ENCODE measurements at places on chromosomes 4 and X.

- DNase-seq, result no peak
Measured at GRCh38 chrX:72003811-72004750, 93.4 kb downstream of the NHSL2 start.

GRCh38 chr4:47074816-47075215, 43.4 kb downstream of the GABRB1 start:
- no peak for DNase-seq

- DNase-seq, result peak; percentile 44
Measured at GRCh38 chr4:71187404-71188155, 151.2 kb upstream of the SLC4A4 start.

GRCh38 chr4:4923201-4923600, 63.7 kb downstream of the MSX1 start:
- DNase-seq, result no peak

DNA sequence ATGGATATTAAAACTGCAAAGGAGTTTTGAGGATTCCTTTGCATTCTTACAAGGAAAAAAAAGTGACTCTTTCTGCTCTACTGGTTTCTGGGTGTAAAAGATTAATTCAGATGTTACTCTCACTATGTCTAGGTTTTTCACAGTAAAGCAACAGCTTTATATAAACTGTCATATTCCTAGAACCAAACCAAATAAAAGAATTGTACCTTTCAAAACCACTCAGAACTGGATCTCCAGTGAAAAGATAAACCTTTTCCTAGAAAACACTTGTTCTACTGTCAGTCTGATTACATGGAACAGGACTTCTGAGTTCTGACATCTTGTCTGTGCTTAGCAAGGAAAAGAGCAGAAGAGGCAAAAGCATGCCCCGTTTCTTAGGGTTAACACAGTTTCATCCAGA, 5.0 kb upstream of the PPID start:
- no peak for DNase-seq

- DNase-seq, result no peak
Measured at GRCh38 chr4:81988178-81988577, 385.6 kb downstream of the HNRNPD start.

- DNase-seq, result peak; percentile 67
Measured at GRCh38 chr4:153466949-153467896, 1.1 kb downstream of the TMEM131L start.

GRCh38 chr4:78975865-78976264, 36.6 kb upstream of the PAQR3 start:
- DNase-seq, result no peak

GRCh38 chr4:152901205-152901604, 34.9 kb upstream of the FHDC1 start:
- DNase-seq, result no peak

DNA sequence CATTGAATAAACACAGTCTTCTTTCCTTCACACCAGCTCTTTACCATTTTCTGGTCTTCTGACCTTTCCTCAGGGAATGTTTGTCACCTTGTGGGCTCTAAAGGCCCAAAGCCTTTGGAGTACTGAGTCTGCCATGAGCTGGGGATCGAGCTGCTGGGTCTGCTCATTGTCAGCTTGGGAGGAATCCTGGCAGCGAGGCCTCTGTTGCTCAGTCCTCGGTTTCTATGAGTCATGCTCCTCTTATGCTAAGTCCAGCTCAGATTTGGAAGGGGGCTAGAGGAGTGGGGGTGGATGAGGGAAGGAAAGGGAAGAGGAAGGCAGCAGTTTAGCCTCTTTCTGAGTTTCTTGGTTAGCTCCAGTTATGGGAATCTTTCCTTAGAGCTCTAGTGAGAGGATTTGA, 31.1 kb downstream of the NHSL2 start:
- DNase-seq, result no peak

DNA sequence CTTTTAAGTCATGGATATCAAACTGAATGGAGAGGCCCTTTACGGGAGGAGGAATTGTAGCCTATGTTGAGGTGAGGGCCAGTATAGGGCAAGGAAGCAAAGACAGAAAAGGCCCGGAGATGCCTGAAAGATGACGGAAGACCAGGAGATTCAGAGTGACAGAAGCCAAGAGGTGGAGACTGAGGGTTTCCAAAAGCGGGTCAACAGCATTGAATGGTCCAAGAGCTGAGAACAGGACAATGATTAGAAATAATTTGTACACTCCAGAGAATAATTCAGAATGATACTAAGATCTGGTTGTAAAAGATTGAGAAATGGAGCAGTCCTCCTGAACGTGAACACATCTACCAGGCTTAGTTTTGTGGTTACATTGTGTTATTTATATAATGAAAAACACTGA, 45.5 kb upstream of the ZNF518B start:
- DNase-seq, result no peak

DNA sequence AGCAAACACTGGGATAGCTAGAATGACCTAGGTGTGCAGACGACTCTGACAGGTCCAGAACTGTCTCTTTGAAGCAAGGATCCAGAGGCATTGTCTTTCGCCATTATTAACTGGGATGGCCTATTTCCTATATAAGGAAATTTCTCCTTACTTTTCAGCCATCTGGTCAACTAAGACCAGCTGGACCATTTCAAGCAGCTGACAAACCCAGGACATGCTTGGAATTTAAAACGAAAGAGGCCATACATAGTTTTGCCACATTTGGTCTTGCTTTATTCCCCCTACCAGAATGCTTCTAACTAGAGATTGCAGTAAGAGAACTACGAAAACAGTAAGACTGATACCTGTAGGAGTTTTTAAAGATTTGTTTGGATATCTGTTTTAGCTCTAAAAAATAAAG, 87.0 kb downstream of the GLRA2 start:
- no peak for DNase-seq

GRCh38 chrX:45083314-45083713, 117.4 kb downstream of the DIPK2B start:
- no peak for DNase-seq

- DNase-seq, result peak; percentile 71
Measured at GRCh38 chr4:37666625-37667071, 19.5 kb downstream of the RELL1 start.

DNA sequence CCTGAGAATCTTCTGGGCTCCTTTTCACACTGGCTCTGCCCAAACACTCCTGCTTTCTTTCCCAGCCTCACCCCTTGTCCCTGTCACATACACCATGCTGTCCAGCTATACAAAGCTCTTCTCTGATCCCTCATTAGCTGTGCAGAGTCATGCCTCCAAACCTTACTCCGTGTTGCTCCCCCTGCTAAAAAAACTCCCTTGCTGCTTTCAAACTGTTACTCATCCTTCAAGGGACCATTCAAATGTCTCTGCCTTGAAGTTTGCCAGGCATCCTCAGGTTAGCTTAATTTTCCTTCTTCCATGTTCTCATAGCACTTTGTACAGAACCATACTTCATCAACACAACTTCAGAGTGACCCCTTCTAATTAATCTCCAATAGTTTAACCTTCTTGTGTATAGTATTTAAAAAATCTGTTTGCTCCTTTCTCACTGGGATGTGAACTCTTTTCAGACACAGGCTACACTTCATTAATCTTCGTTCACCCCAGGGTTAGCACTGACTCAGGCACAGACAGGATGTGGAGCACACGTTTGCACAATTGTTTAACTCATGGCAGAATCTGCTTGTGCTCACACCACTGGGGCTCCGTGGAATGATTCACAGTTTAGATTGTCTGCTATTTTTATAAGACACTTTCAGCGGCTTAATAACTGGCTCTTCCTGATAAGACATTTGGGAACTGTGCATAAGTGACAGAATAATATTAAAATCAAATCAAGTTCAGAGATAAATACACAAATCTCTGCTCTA, 21.4 kb upstream of the SEL1L3 start:
- no peak for DNase-seq

DNA sequence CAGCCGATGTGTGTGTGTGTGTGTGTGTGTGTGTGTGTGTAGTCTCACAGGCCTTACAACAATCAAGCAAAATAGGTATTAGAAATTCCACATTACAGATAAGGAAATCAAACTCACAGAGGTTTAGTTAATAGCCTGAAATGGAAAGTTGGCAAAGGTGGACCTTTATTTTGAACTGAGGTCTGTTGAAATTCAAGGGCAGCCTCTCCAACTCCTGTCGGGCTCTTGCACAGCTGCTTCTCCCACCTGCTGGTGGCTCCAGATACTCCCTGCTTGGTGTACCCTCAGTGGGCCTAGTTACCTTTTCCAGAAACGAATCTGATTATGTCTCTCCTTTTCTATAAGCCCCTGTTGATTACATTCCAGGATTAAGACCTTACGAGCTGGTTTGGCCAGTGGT, 195.9 kb downstream of the MGST2 start:
- no peak for DNase-seq

- DNase-seq, result no peak
Measured at GRCh38 chrX:125198546-125198945, 121.1 kb upstream of the TEX13C start.

GRCh38 chrX:51860679-51861078, 32.7 kb upstream of the MAGED1 start:
- no peak for DNase-seq

DNA sequence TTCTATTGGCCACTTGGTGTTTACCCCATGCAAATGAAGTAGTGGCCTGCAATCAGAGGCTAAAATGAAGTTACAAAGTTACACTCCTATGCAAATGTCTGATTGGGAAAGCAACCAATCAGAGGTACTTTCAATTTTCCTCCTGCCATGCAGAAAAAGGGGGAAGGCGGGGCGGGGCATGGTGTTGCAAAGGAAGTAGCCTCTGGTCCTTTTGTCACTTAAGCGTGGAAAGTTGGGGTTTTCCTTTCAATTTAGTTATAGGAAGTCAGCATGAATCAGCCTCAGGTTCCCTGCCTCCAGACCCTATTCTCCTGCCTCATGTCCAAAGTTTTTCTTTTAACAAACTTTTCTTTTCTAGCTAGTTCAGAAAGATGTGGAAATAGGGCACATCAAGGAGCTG, 69.3 kb downstream of the GPC4 start:
- DNase-seq, result no peak

Measured in activated CD8-positive, alpha-beta memory T cell treated with anti-CD3 and anti-CD28 coated beads, Interleukin-2, amount 10 ng/mL, durations not matched to agents 7 days and 5 days (primary cell).